IMR-90 (cell line): ENCODE measurements at places on chromosomes 5 and 9.

- no peak for DNase-seq
Measured at GRCh38 chr5:81136557-81136956, 96.6 kb upstream of the CKMT2 start.

- no peak for DNase-seq
Measured at GRCh38 chr5:174436750-174437149, 287.6 kb upstream of the MSX2 start.

GRCh38 chr5:10565785-10566542 lies 2.1 kb downstream of the ANKRD33B start:
- no peak for DNase-seq

- DNase-seq: no peak
Measured at GRCh38 chr5:168580227-168580508, 1.0 kb upstream of the PANK3 start.

DNA sequence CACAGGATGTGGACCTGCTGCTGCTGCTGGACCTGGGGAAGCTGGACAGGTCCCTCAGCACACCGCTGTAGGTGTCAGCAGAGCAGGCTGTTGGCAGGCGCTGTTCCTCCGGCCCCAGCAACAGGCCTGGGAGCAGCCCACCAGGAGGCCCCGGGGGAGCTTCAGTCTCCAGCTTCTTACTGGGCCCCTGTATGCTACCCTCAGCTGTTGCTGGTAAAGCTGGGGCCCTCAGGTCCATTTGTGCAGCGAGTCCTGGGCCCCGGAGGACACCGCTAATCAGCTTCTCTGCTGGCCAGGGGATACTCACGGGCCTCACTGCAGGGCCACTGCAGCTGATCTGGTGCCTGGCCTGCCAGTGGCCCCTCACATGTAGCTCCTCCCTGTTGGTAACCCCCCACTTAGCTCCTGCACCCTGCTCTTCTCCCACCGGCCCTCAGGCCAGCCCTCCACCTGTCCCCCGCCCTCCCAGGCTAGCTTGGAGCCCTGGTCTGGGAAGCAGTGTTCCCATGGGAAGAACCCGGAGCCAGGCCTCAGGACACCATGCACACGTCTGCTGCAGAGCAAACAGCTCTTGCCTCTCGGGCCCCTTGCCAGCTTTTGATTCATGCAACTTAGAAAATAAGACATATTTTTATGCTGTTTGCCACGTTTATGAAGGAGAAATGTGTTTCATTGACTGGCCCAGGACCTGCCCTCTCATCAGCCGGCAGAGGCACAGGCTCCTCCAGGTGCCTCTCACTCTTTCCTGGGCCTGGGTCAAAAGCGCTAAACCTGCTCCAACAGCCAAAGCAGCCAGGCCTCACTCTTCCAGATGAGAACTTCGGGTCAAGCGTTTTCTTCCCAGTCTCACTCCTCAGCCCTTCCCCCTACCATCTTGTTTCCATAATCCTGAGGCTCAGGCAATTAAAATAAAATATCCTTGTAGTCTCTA lies 61.0 kb upstream of the ADAMTS2 start:
- DNase-seq: peak; percentile 20

- DNase-seq: no peak
Measured at GRCh38 chr9:129352146-129352865, 174.2 kb upstream of the IER5L start.

GRCh38 chr5:173595841-173596240 lies 20.6 kb downstream of the BOD1 start:
- DNase-seq: no peak

- DNase-seq: no peak
Measured at GRCh38 chr5:87252283-87252605, 15.4 kb upstream of the RASA1 start.

- no peak for DNase-seq
Measured at GRCh38 chr9:29966247-29966646, 2393.0 kb upstream of the C9orf72 start.

DNA sequence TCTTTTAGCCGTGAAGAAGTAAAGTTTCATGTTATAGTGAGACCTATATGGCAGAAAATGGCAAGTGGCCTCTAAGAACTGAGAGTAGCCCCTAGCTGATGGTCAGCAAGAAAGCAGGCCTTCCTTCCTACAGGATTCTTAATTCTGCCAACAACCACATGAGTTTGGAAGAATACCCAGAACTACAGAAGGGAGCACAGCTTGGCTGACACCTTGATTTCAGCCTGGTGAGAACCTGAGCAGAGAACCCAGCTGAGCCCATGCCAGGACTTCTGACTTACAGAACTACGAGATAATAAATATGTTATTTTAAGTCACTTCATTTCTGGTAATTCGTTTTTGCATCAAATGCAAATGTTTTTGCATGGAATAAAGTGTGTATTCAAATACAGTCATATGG lies 5.9 kb upstream of the FBXL17 start:
- no peak for DNase-seq

DNA sequence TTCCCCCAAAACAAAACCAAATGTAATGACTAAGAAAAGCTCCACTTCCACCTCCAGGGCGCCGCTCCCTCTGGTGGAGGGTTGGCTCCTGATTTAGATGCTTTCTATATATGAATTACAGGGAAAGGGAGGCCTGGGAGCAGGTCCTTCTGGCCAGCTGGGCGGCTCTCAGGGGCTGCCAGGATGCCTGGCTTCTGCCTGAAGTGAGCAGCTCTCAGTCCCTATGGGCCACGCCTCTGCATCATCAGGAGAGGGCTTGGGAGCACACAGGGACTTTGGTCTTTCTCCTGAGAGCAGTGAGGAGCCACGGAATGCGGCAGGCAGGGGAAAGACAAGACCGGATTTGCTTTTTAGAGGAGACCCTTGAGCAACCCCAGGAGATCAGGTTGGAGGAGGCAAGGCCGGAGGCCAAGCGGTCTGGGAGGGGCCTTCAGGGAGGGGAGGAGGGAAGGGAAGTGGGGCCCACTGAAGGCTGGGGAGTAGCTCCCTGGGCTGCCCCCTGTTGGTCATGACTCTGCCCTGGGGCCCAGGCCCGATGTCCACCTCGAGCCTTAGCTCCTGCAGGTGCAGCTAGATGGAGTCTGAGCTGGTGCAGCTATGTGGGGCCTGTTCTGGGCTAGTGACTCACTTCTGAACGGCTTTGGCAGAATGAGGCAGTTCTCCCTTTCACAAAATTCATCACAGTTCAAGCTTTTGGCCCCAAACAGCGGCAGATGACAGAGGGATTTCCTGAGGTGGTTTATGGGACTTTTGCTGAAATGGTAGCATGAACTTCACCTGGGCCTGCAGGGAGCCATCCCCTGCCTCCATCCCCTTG lies 11.3 kb upstream of the GRHPR start:
- DNase-seq: peak; percentile 15

GRCh38 chr9:72382405-72382804 lies 17.4 kb upstream of the ZFAND5 start:
- peak; percentile 65 for DNase-seq

GRCh38 chr9:25418974-25419373 lies 259.3 kb downstream of the TUSC1 start:
- DNase-seq: no peak

DNA sequence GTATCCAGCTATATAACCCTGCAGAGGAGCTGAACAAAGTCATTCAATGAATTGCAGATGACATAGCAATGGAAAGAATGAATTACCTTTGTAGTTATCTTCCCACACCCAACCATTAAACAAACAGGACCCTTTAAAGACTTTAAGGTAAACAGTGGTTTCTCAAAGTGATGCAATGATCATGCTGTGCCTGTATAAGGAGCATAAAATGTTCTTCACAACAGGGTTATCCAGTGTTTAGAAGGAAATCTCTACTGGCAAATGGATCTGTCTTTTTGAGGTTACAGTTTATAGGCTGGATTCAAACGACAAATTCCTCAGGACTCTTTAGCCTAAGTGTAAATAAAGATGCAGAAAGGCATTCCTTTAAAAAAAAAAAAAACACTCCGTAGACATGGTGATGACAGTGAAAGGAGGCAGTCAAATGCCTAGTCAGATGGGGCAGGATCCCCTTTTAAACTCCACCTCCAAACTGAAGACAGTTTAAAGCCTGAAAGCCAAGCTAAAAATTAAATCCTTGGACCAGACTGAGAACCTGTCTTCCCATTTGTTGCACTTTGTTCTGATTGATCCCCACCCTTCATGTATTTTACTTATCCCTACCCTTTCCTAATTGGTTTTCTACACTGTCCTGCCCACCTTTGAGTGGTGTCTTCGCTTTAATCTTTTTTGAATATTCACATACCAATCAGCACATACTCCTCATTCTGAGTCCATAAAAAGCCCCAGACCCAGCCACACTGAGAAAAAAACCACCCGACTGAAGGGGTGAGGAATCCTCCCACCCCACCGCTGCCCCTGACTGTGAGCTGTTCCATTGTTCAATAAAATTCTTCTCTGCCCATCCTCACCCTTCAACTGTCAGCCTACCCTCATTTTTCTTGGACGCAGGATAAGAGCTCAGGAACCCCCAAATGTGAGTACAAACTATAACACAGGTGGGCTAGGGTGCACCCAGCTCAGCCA lies 761.3 kb upstream of the DMAC1 start:
- peak; percentile 0 for DNase-seq

- no peak for DNase-seq
Measured at GRCh38 chr9:14006386-14007187, 307.4 kb downstream of the NFIB start.

DNA sequence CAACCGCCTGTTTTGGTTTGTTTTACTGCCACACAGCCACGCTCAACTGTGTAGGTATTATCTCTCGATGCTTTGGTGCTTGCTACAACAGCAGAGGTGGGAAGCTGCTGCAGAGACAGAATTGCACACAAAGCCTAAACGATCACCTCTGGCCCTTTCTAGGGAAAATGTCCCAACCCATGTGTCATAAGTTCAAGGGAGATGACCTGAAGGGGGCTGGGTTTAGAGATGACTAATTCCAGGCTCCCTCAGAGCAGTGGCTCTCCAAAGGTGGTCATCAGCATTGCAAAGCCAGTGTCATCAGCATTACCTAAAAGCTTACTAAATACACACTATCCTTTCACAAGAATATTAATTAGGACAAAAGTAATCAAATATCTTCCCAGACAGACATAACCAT lies 10.9 kb downstream of the ZNF622 start:
- DNase-seq: no peak

GRCh38 chr5:152389208-152389849 lies 15.8 kb downstream of the NMUR2 start:
- peak; percentile 8 for DNase-seq

- no peak for DNase-seq
Measured at GRCh38 chr5:38758774-38759600, 86.8 kb upstream of the OSMR start.
